Sigmoid colon (tissue), 7 donors: ENCODE measurements at places on chromosomes 5 and 9. TPM values are rescaled to one million over a fixed set of nuclear protein-coding genes. Genes with fewer than 3 reads are reported as not detected.

DNA sequence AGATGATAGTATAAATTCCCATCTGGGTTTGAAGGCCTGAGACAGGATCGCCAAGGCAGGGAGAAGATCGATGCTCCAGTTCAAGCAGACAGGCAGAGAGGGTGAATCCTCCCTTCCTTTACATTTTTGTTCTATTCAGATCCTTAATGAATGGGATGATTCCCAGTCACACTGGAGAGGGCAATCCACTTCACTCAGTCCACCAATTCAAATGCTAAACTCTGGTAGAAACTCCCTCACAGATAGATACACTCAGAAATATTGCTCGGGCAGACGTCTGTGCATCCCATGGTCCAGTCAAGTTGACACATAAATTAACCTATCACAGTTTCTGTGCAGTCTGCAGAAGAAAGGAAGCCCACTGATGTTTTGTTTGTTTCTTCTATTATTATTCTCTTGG is 193.1 kb upstream of the ZNF462 start:
- H3K36me3 ChIP-seq, result no peaks in the 10 kb centered on the region
- no peaks in the 10 kb centered on the region for H3K27me3 ChIP-seq
- no peak for DNase-seq
- H3K4me3 ChIP-seq, result no peak overlapping the region

DNA sequence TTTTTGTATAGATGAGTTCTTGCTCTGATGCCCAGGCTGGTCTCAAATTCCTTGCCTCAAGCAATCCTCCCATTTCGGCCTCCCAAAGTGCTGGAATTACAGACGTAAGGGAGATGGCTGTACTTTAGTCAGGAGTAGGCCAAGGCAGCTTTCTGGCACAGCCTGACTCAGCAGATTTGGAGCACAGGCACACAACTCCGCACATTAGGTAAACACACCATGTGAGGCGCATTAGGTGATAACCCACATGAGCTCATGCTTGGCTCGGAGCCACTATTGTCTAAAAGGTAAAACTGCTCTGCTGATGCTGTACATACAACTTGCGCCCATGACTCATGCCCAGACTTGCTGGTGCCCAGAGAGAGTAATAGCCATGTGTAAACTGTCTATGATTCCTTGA is 1157.9 kb downstream of the TAF11L14 start:
- no peak for DNase-seq
- no peaks in the 10 kb centered on the region for H3K36me3 ChIP-seq
- no peak overlapping the region for H3K4me3 ChIP-seq
- no peaks in the 10 kb centered on the region for H3K4me1 ChIP-seq

DNA sequence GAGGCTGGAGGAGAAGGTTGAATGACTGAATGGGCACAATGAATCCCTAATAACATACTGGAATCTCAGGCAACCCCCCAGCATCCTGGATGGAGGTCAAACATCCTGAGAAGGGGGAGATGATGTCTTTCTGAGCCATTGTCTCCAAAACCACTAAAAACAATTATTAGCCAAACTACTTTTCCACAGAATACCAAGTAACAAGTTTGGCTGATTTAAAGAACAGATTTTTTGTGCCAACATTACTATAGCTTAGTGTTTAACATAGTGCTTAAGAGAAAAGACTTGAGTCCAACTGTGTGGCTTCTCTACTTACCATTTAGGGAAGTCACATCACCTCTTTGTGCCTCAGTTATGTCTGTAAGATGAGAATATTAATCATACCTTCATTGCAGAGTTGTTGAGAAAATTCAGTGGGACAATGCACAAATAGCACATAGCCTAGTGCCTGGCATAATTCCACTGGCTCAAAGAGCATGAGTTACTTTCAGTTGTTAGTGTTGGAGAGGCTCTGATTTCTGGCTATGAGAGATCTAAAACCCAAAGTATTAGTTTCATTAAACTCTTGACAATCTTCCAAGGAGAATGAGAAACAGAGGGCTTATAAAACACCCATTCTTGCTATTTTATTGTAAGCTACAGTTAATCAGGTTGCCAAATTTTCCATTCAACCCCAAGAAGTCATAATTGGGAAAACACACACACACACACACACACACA is 111.3 kb upstream of the NR3C1 start:
- DNase-seq, result no peak
- H3K36me3 ChIP-seq, result no peaks in the 10 kb centered on the region
- H3K4me1 ChIP-seq, result no peaks in the 10 kb centered on the region
- no peak overlapping the region for H3K27ac ChIP-seq
- H3K4me3 ChIP-seq, result no peak overlapping the region

DNA sequence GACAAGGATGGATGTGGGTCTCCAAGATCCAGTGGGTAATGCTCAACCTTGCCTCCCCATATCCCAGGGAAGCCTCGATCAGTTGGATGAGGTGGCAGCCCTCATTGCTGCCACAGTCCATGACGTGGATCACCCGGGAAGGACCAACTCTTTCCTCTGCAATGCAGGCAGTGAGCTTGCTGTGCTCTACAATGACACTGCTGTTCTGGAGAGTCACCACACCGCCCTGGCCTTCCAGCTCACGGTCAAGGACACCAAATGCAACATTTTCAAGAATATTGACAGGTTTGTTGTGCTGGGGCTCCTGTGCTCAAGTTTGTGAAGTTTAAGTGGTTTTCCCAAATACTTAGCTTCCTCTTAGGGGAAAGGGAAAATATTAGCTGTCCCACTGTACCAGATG is 74.0 kb downstream of the WDR41 start:
- no peak for DNase-seq
- H3K36me3 ChIP-seq, result no peaks in the 10 kb centered on the region
- no peak overlapping the region for H3K27ac ChIP-seq
- H3K4me1 ChIP-seq, result no peaks in the 10 kb centered on the region
- no peak overlapping the region for H3K4me3 ChIP-seq

DNA sequence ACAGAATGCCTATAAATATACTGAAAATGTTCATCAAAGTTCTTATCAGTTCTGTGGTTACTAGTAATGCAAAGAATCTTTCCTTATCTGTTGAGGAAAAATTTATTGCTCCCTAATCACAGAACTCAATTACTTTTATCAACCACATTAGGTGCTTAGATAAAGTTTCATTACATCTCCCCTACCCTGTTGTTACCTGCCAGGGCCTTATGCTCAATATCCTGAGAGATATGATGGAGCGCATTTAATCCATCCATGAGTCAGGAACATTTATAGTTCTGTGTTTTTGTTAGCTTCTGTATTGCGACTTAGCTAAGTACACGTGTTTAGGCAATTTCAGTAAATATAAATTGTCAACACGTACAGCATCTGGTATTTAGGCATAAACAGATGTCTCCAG is 164.3 kb upstream of the ST8SIA4 start:
- DNase-seq, result no peak
- no peak overlapping the region for H3K27ac ChIP-seq
- no peaks in the 10 kb centered on the region for H3K4me1 ChIP-seq
- H3K36me3 ChIP-seq, result no peaks in the 10 kb centered on the region
- H3K27me3 ChIP-seq, result no peaks in the 10 kb centered on the region

GRCh38 chr5:137344723-137345322 is 154.3 kb downstream of the SPOCK1 start:
- H3K4me1 ChIP-seq, result peaks cover 11% of the 10 kb centered on the region
- H3K4me3 ChIP-seq, result no peak overlapping the region
- peak; percentile 70 for DNase-seq
- no peaks in the 10 kb centered on the region for H3K36me3 ChIP-seq
- H3K27ac ChIP-seq, result no peak overlapping the region

DNA sequence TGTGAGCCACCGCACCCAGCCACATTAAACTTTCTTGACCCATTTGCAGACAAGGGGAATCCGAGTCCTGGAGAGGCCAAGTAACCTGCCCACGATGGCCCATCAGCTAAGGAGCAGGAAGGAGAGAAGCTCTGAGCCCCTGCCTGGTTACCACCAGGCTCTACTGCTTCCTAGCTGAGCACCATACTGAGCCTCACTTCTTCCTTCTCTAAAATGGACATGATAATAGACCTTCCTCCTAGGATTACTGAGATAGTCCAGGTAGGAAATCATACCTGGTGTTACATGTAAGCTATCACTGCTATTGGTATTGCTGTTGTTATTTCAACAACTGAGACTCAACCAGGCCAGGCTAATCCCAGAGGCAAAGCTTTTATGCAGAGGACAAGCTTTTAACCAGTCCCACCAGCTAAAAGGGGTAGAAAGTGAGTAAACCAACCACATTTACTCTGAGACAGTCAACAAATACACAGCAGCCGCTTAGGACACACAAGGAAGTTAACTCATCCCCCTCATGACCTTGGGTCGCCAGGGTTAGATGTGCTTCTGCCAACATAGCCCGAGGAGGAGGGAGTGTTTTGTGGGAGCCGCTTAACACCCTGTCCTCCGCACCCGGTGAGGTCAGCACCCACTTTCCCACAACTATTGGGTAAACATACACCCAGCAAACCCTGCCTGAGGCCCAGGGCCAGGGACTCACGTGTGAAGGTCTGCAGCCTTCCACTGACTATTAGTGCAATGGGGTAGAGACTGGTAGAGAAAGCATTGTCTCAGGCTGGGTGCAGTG is 20.6 kb upstream of the PTGES start:
- no peaks in the 10 kb centered on the region for H3K36me3 ChIP-seq
- no peak overlapping the region for H3K4me3 ChIP-seq
- no peaks in the 10 kb centered on the region for H3K4me1 ChIP-seq
- H3K27me3 ChIP-seq, result no peaks in the 10 kb centered on the region

The TEX48 gene
- not detected for polyA plus RNA-seq

The NR4A3 gene
- polyA plus RNA-seq, result 1.2 TPM

The ADAMTSL2 gene
- 0.60 TPM for polyA plus RNA-seq

The ZNF474 gene
- polyA plus RNA-seq, result 0.07 TPM

The KIAA0825 gene
- 0.48 TPM for polyA plus RNA-seq
